ENCODE measurements at places on chromosomes 7 and 10.

GRCh38 chr10:101778781-101779543 is 3.0 kb upstream of the FGF8 start:
- DNase-seq: peak; percentile 34

- DNase-seq: no peak
Observed at GRCh38 chr10:17134737-17135260, 5.2 kb upstream of the CUBN start.

GRCh38 chr7:5450549-5451327 is 27.1 kb upstream of the TNRC18 start:
- DNase-seq: peak; percentile 55

DNA sequence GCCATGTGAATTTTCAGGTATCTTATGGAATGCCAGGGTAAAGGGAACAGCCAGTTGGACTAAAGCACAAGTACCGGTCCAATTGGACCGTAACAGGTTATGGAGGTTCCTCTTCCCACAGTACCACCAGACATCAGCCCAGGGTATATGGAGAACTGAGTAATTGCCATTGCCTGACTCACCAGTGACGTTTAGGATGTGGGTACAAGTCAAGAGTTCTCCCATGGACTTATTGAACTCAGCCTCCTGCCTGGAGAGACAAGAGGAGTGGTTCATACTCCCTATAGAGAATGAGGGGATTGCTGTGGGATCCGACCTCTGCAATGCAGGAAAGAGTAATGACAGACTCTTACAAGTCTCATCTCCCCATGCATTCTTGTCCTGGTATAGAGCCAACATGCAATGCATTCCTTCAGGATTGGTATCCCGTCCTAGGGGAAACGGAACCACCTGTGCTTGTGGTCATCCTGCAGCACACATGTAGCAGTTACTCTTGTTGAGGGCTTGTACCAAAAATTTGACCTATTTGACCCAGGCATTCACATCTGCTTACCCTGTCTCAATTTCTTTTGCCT is 30.7 kb upstream of the ELOVL3 start:
- DNase-seq: no peak

DNA sequence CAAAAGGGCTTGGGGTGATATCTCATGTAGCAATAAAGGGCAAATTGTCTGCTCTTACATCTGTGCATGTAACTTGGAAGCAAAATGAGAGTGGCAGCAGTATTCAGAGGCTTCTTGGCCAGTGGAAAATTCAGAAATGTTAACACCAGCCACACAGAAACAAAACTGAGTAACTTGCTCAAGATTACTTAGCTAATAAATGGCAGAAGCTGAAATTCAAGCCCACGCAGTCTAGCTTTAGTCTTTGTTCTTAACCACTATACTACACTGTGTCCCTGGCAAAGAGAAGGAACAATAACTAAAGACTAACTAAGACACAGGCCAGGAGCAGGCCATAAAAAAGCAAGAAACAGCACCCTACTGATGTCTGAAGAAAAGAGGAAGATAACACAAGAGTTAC is 185.9 kb upstream of the ASAH2 start:
- no peak for DNase-seq

DNA sequence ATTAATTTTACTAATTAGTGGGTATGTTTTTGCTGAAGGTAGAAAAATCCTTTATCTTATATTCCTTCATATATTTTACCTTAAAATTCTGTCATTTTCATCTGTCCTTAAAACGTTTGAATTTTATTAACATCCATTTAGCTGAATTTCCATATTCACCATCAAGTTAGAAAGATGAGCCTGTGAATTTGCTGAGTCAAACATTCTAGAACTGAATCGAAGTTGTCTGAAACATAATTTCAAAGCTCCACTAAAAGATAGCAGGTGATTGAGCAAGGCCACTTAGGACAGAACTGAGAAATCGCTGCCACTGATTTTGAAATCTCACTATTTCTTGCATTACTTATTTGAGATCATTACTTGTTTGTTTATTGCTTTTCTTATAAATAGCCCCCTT is 17.5 kb downstream of the HGF start:
- no peak for DNase-seq

GRCh38 chr10:119673271-119673670 is 22.1 kb downstream of the BAG3 start:
- DNase-seq: no peak

GRCh38 chr10:97013983-97014382 is 171.8 kb downstream of the SLIT1 start:
- DNase-seq: no peak

- no peak for DNase-seq
Observed at GRCh38 chr10:113572520-113573290, 19.9 kb downstream of the HABP2 start.

DNA sequence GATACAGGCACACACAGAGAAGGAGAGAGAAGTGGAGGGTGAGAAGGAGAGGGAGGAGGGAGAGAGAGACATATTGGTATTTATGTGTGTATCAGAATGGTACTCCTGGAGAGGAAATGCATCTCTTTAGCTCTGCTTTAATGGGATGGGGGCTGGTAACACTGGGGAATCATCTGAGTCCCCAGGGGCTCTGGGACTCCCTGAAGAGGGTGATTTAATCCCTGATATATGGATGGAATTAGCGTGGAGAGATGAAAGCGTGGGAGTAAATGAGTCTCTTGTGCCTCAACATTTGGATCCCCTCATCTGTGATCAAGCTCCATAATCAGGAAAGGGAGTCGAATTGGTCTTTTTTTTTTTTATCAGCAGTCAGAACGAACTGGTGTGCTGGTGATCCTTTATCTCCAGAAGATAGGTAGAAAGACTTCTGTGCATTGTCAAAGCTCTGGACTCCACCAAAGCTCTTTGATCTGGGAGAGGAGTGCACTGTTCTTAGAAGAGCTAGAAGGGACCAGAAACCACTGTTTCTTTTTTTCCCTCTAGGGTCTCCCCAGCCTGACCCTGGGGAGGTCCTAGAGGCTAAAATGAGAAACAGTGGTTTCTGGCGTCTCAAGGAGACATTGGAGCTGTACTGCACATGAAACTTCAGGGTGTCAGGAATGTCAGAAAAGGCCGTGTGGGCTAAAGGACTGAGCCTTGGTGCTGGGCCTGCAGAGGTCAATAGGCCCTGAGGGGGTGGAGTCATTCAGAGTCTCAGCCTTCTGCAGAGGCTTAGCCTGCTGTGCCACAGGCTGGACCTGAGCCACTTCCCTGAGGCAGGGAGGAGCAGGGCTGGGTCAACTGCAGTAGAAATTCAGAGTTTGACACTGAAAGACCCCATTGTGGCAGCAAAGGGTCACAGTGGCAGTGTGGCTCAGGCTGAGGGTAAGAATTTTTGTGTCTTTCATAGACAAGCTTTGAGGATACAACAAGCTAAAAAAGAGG is 234.4 kb upstream of the SLC26A5 start:
- DNase-seq: no peak

DNA sequence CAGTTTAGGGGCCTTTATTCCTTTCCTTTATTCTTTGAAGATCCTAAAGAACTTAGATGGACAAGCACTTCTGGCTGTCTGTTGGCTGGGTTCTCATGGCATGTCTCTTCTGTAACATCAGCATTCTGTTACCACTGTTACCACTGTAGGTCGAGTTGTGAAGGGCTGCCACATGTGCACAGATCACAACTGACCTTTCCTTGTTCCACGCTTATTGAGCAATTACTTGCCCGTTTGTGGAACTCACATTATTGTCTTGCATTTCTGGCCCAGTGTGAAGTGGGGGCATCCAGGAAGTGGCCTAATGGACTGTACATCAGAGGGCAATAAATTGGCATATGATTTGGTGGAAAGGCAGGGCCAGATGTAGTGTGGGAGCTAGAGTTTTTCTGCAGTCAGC is 23.7 kb downstream of the GBF1 start:
- DNase-seq: no peak

DNA sequence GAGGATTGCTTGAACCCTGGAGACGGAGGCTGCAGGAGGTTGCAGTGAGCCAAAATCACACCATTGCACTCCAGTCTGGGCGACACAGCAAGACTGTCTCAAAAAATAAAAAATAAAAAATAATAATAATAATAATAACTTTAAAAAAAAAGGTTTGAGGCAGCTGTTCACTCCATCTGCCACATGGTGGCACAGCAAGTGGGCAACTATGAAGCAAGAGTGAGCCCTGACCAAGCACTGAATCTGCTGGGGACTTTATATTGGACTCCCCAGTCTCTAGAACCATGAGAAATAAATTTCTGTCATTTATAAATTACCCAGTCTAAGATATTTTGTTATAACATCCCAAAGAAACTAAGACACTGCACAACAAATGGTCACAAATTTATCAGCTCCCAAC is 14.6 kb upstream of the BRI3 start:
- no peak for DNase-seq

DNA sequence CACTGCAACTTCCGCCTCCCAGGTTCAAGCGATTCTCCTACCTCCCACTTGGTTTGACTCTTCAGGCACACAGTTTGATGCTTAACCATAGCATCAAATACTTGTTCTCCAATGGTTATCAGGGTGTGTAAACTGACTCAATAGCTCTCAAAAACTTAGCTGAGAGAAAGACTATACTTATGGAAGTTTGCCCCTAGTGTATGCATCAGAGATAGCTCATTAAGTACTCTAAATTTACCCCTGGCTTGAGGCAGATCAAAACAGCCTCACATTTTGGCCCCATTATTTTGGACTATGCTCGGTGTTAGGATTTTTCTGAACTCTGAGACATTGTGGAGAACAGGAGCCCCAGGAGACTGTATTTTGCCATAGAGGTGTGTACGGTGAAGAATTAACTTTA is 40.8 kb upstream of the SLC35B4 start:
- no peak for DNase-seq

DNA sequence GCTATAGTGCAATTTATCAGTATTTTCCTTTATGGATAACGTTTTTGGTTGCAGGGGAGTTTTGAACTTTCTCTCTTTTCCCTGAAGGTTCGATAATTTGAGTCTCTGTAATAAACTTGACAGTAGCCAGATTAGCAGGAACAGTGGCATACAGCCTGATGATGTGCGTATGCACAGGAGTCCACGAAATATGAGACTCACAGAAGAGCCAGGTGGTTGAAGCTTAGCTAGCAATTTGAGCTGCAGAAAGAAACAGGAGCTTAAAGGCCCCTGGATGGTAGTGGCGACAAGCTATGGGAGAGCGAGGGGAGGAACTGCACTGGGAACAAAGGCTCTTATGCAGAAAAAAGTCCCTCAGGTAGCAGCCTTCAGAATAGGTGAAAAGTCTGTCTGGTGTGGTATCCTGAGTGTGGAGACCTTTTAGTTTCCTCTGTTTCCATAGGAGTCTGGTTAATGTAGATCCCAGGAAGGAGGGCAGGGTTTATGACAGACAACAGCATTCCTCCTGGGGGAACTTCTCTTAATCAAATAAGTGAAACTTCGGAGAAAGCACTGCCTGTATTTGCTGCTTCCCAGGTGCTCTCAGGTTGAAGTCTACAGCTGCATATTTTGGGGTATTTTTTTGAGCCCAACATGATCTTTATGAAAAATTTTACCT is 32.7 kb downstream of the FANK1 start:
- no peak for DNase-seq

- DNase-seq: no peak
Observed at GRCh38 chr7:151865070-151865670, 11.7 kb downstream of the PRKAG2 start.

GRCh38 chr7:33562996-33563395 is 342.3 kb upstream of the BMPER start:
- no peak for DNase-seq

GRCh38 chr7:72069263-72069662 is 342.9 kb downstream of the CALN1 start:
- DNase-seq: no peak

GRCh38 chr10:78450807-78451485 is 417.3 kb downstream of the RPS24 start:
- DNase-seq: no peak

DNA sequence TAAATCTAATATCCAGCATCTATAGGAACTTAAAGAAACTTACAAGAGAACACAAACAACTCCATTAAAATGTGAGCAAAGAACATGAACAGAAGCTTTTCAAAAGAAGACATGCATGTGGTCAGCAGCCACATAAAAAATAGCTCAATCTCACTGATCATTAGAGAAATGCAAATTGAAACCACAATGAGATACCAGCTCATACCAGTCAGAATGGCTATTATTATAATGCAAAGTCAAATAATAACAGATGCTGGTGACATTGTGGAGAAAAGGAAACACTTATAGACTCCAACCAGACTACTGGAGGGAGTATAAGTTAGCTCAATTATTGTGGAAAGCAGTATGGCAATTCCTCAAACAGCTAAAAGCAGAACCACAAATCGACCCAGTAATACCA is 1314.5 kb downstream of the XPNPEP1 start:
- DNase-seq: no peak

DNA sequence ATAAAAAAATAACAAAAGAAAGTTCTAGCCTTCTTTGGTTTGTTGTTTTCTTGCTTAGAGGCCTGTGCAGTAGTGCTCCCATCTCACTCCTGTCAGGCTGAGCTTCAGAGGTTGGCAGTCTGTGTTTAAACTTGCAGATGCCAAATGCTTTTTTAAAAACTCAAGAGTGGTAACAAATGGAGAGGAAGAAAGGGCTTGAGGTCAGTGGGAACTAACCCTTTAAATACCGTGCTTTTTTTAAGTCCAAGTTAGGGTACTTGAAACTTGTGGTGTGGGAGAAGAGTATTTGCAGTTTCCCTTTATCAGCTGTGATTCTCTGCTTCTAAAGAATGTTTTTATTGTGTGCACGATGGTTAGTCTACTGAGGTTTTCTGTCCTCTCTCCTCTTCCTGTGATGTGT is 29.4 kb downstream of the ZRANB1 start:
- DNase-seq: no peak

DNA sequence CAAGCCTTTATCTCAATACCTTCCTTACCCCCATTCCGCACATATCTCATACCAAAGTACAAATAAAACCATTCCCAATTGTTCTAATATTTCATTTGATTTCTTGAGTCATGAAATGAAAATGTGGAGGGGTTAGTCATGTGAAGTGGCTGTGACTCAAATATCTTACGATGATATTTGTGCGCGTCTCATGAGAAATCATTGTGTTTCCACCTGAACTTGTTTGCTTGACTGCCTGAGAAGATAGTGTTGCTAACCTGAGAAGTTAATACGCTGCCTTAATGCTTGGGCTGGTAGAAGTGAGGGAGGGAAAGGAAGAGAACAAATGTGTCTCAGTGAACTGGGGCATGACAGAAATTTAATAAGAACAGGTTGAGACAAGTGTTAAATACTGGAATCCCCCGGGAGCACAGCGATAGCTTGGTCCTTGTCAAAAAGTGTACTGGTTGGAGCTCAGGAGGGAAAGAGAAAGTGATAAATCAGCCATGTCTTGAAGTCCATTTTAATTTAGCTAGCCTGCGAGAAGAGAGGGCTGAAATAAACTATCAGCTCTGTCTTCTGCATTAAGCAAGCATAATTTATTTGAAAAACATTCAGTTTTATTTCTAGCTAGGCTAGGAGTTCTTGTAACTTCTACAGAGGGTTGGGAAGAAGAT is 7.2 kb upstream of the EPHA1 start:
- no peak for DNase-seq
